ENCODE measurements at places on chromosomes 7 and 10.

- peak; percentile 88 for DNase-seq
Measured at GRCh38 chr10:74293686-74294371, 142.8 kb downstream of the ADK start.

DNA sequence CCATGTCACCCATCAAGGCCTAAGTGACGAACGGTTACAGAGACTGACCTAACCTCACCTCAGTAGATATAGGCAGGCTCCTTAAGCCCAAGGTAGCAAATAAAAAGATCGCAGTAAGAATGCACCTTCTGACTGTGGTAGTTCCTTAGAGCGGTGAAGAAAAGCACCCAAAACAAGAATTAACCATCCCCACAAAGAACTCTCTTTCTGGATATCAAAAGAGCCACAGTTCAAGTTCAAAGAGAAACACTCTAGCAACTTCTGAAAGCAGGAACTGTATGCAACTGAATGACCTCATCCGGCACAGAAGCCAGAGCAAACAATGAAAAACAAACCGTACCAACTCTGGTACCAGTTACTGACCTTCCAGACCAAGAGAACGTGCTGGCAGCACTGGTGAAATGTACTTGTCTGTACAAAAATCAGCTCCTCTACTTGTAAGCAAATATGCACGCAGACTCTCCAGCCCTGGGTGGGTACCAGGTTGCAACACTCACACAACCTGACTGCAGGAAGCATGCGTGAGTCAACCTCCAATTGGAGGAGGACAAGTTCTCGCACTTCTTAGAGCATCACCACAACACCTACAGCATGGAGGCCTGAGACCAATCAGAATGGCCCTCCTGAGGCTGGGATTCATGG, 202.7 kb downstream of the FAM107B start:
- no peak for DNase-seq

DNA sequence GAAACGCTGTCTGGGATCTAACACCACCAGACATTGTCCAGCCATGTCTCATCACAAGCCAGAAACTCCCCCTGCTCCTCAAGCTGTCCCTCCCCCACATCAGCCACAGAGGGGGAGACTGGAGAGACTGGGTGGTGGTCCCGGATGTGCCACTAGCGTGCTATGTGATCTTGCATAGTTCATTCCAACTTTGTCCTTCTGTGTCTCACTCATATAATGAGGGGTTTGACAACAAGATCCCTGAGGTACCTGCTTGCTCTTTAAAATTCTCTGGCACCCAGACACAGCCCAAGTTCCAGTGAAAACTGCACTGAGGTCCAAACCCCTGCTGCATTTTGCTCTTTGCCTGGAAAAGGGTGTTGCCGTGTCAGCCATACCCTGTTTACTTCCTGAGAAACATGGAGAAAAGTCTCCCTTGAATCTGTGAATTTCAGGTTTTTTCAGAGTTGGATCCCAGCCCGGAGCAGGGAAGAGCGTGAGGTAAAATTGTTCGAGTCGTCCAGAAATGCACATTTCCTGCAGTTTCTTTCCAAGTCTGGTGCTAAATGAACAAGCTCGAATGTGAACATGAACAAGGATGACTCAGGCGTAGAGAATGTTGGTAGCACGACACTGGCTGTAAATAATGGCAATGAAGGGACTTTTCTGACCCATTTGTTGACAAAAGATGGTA, 156.6 kb downstream of the CCDC3 start:
- peak; percentile 88 for DNase-seq

GRCh38 chr10:77647543-77648293, 10.1 kb upstream of the KCNMA1 start:
- no peak for DNase-seq

GRCh38 chr10:113524539-113525490, 28.0 kb upstream of the HABP2 start:
- DNase-seq, result peak; percentile 43

DNA sequence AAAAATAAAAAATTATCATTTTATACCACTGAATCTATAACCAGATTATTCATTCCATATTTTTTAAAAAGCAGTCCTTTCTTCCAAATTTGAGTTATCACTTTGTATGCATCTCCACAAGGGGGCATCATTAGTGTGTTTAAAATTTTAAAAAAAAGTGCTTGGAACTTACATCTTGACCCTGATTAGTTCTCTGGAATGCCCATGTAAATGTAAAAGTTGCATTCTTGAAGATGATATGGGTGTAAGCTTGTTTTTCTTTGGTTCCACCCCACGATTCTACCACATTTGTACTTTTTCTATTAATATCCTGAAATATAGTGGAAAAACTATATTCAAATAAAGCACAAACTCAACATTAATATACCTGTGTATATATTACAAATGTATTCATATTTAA, 144.9 kb downstream of the ELAPOR2 start:
- peak; percentile 47 for DNase-seq

DNA sequence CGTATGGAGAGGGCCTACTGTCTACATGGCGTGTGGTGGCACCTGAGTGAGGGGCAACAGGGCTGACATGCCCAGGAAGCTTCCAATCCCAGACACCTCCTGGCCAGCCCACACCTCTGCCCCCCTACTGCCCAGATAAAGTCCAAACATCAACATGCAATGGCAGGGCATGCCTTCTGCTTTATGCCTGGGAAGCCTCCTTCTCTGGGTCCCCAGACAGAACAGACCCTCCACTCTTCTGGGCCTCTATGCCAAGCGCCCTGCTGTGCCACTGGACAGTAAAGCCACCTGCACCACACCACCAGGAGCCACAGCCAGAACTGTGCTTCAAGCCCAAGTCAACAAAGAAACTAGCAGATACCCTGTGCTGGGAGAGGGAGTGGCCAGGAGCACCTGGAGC, 12.5 kb downstream of the TMEM72 start:
- DNase-seq, result no peak

DNA sequence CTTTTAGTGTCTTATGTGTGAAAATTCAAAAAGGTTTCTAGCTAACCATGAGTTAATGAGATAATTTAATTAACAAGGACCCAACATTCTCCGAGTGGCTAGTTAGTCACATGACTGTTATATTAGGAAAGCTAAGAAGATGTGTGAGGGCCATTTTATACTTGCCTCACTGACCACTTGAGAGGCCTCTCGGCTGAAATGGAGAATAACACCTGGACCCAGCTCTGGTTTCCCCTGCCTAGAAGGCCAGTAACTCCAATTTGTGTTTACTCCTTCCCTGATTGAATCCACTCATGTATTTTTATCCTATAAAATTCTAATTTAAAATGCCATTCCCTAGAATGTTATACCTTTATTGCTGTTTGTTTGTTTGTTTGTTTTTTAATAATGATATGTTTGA, 1091.2 kb downstream of the KCNMA1 start:
- DNase-seq, result no peak

GRCh38 chr10:77686650-77687417, 49.2 kb upstream of the KCNMA1 start:
- DNase-seq, result no peak

- DNase-seq, result no peak
Measured at GRCh38 chr7:124996778-124997177, 67.2 kb upstream of the POT1 start.

DNA sequence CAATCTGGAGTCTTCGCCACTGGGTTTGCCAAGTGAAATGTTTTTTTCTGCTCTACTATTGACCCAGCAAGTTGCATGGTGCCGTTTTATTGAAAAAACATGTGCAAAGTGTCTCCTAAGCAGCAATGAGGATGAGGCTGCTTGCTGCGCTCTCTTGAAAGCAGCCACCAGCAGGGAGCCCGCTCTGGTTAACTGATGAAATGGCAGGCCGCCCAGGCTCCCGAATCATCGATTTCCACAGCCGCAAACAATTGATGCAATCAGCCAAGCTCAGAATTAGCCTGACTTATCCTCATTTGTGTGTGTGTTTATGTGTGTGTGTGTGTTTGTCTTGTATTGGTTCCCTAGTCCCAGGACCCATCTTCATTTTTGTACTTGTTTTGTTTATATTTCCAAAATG, 22.2 kb upstream of the LYZL1 start:
- peak; percentile 85 for DNase-seq

GRCh38 chr7:155287284-155287935, 10.3 kb upstream of the INSIG1 start:
- DNase-seq, result no peak

DNA sequence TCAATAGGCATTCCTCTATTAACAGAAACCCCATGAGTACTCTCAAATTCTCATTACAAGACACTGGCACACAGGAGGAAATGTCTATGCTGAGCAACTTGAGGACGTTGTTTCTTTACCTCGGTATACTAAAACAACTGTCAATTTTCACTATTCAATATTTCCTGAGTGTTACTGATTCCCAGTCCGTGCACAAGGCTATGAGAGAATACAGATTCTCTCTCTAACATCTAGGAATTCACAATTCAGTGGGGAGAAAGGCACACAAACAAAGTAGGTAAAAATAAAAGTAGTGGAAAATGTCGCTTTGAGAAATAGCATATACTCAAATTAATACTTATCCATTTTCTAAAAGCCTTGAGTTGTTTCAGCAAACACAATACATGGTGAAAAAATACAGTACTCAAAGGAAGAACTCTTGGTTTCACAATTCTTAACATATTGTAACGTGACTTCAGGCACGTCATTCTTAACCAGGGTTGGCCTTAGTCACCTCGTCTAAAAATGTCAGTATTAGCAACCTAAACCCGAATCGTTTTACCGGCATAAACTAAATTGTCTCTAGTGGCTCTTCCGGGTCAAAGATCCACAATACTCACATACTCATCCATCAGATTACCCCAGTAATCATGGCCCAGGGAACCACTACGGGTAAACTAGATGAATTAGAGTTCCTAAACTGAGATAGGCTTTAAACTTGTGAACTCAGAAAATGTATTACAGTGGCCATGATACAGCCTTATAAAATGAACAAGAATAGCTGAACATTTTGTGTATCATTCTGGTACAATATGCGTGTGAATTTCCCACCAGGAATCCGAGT, 1.5 kb downstream of the IPMK start:
- DNase-seq, result peak; percentile 70

GRCh38 chr7:147412782-147413556, 1177.6 kb upstream of the C7orf33 start:
- DNase-seq, result peak; percentile 97

DNA sequence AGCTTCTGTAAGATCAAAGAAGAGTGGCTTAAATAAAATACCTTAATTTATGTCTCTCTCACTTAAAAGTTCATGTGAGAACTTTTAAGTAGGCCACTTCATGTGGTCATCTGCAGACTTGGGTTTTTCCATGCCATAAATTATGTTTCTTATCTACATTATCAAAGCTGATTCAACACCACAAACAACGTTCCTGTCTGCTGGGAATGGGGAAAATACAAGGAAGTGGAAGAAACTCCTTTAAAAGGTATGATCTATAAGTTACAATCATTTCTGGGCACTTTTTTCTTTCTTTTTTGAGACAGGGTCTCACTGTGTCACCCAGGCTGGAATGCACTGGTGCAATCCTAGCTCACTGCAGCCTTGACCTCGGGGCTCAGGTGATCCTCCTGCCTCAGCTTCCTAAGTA, 16.9 kb upstream of the OTUD1 start:
- DNase-seq, result no peak

DNA sequence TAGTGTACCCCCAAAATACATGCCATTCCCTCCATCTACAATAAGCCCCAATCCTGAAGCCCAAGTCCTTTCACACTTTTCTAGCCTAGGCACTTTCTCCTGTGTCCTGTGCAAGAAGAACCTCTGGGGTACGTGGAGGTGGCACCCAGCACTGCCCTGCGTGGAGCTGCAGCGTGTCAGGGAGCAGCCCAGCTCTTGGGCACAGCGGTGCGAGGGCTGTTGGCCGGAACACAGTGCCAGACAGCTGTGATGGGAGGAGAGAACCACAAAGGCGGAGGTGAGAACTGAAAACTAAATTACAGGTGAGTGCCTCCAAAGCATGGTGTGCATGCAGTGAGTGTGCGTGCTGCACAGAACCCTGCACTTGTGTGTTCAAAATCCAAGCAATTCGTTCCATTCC, 621.3 kb upstream of the ADARB2 start:
- DNase-seq, result no peak

GRCh38 chr7:101843293-101844271, 26.2 kb downstream of the CUX1 start:
- DNase-seq, result no peak

DNA sequence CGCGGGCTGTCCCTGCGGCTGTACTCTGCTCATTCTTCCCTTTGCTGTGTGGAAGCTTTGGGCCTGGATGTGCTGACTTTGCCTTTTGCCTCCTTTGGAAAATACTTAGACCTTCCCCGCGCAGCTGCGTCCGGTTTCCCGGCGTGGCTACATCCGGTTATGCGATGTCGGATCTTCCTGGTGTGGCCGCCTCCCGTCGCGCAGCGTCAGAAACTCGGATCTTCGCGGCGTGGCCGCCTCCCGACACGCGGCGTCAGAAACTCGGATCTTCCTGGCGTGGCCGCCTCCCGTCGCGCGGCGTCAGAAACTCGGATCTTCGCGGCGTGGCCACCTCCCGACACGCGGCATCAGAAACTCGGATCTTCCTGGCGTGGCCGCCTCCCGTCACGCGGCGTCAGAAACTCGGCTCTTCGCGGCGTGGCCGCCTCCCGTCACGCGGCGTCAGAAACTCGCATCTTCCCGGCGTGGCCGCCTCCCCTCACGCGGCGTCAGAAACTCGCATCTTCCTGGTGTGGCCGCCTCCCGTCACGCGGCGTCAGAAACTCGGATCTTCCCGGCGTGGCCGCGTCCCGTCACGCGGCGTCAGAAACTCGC, 50.2 kb upstream of the SUN1 start:
- DNase-seq, result no peak

DNA sequence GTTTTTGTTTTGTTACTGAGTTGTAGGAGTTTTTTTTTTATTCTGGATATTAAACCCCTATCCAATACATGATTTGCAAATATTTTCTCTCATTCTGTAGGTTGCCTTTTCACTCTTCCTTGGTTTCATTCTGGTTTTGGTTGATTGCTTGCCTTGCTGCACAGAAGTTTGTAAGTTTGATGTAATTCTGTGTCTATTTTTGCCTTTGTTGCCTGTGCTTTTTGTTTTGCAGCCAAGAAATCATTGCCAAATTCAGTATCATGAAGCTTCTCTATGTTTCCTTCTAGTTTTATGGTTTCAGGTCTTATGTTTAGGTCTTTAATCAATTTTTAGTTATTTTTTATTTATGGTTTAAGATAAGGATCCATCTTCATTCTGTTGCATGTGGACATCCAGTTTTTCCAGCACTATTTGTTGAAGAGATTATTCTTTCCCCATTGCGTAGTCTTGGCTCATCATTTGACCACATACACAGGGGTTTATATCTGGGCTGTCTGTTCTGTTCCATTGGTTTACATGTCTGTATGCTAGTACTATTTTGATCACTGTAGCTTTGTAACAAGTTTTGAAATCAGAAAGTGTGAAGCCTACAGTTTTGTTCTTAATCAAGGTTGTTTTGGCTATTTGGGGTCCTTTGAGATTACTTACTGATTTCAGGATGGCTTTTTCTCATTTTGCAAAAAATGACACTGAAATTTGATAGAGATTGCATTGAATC, 26.4 kb downstream of the BMPR1A start:
- no peak for DNase-seq
